Adrenal gland (tissue), 19 donors: ENCODE measurements at places on chromosomes 12 and 14.
A peak's percentile ranks its signal among the peaks of the same experiment; 100 is the strongest.

- no peak for DNase-seq
These were observed 26.2 kb upstream of the PAWR start for GRCh38 chr12:79717006-79717405.

GRCh38 chr14:59032826-59033225 is 155.6 kb upstream of the DAAM1 start:
- no peak for DNase-seq

GRCh38 chr12:5407034-5407856 is 24.7 kb upstream of the NTF3 start:
- no peak for DNase-seq

GRCh38 chr12:26524862-26525465 is 308.0 kb downstream of the ITPR2 start:
- peak; percentile 23 for DNase-seq

- peak; percentile 50 for DNase-seq
These were observed 13.6 kb upstream of the GNG2 start for GRCh38 chr14:51846631-51847488.

DNA sequence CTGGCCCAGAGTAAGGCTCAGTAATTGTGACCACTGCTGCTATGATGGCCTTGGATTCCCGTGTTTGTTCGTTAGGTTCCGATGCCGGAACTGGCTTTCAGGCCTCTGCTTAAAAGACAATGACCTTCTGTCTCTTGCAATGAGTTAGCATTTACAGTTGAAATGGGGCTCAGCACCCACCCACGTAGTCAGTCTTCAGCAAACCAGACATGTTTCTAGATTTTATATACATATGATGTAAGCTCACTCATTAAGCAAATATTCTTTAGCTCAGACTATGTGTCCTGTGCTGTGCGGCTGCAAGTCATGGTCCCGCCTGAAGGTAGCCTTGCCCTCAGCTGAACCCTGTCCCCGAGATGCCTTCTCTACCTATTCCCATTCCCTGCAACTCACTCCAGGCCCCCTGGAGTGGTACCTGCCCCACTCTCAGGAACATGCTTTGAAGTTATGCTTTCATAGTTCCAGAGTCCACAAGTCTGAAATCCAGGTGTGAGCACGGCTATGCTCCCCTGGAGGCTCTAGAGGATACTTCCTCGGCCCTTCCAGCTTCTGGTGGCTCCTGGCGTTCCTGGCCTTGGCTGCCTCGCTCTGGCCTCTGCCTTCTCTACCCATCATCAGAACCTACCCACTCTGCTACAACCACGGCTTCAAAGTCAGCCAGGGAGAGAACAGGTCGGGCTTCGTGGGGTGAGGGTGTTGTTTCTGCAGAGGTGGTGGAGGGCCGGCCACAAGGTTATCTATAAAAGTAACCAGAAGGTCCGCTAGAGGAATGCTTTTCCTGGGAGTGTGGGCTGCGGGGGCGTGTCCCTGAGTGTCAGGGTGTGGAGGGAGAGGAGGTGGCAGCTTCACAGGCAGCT is 157.8 kb downstream of the RBM19 start:
- DNase-seq = no peak

GRCh38 chr12:63302941-63303536 is 152.0 kb upstream of the AVPR1A start:
- DNase-seq = no peak

DNA sequence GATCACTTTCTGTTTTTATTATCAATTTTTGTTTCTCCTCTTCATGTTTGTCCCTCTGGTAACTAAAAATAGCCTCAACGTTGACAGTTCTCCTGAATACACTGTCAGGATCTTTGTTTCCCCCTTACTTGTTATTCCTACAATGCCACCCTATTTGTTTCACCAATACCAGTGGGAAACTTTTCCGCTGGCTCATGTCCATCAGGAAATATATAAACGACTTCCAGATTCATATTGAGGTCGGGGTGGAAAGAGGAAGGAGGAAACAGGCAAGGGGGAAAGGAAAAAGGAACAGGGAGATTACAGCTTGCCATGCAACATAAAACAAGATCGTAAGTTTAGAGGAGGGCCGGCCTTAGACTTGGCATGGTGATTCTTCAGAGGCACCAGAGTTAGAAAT is 61.7 kb downstream of the BTBD7 start:
- no peak for DNase-seq

DNA sequence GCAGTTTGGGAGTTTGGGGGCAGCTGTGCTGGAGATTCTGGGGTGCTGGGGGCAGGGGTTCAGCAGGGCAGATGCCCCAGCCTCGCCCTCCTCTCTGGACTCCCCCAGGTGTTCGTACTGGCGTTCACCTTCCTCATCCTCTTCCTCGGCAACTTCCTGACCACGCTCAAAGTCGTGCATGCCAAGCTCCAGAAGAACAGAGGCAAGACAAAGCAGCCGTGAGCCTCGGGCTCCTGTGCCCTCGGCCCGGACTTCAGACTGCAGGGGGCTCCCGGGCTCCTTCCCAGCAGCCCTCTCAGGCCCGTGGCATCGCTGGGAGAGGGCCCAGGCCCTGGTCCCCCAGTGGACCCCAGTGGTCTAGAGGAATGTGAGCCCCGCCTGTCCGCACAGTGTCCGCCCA is 18.0 kb downstream of the RHOF start:
- no peak for DNase-seq

GRCh38 chr12:76508128-76508980 is 51.2 kb downstream of the OSBPL8 start:
- DNase-seq = no peak

GRCh38 chr14:34237081-34237480 is 225.0 kb downstream of the SPTSSA start:
- DNase-seq = no peak

GRCh38 chr14:88562532-88562830 is 356 bp upstream of the ZC3H14 start:
- DNase-seq = no peak

- DNase-seq = no peak
These were observed 472.8 kb upstream of the PRICKLE1 start for GRCh38 chr12:43062201-43062895.

- no peak for DNase-seq
These were observed 6.7 kb downstream of the BTBD6 start for GRCh38 chr14:105255021-105255507.

DNA sequence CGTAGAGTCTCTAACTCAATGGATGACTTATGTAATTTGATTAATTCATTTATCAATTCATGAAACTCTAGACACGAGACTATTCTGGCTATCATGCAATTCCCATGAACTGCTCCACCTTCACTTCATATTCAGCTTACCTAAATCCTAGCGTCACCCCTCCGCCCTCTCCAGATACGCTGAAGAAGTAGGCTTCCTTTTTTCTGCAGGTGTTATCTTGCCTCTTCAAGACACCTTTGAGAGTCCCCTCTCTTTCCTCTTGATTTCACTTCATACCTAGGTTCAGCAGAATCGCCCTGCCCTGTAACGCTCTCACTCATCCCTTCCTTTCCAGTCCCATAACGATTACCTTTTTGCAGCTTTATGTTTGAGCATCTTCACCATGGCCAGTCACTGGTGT is 4.0 kb upstream of the RNASE4 start:
- DNase-seq = no peak

DNA sequence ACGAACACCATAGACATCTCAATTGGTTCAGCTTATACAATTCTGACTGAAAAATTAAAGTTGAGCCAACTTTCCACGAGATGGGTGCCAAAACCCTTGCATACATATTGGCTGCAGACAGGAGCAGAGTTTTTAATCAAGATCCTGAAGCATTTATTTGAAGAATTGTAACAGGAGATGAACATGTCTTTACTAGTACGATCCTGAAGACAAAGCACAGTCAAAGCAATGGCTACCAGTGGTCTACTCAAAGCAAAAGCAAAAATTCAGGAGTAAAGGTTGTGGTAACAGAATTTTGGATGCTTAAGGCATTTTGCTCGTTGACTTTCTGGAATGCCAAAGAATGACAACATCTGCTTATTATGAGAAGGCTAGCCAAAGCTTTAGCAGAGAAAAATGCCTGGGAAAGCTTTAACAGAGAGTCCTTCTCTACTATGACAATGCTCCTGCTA is 20.7 kb downstream of the ZDHHC17 start:
- DNase-seq = no peak

DNA sequence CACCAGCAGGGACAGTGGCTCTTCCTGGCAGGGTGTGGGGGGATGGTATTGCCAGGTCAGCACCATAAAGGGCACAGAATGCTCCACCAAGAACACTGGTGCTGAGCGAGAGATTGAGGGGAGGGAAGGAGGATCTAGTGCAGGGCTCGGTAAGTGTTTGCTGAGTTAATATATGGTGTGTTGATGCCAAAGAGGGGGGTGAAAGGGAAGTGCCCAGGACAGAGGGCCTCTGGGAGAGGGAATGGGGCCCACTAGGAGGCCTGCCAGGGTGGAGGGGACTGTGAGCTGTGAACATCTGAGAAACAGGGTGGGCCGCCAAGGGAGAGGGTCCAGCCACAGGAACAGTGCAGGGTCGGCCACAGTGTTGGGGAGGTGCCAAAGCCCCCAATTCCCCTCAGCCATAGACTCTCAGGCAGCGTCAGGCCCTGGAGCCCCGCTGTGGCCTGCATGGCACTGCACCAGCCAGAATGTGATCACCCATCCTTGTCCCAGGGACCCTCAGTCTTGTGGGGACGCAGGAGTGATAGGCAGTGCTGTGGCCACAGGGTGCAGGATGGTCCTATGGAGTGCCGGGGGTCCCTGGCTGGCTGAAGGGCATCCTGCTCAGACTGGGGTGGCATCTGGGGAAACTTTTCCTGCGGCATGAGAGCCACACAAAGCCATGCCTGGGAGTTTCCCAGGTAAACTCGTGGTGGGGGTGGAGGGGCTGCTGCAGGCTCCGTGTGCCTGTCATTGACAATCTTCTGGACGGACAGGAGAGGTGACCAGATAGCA is 11.9 kb downstream of the RIN3 start:
- no peak for DNase-seq

DNA sequence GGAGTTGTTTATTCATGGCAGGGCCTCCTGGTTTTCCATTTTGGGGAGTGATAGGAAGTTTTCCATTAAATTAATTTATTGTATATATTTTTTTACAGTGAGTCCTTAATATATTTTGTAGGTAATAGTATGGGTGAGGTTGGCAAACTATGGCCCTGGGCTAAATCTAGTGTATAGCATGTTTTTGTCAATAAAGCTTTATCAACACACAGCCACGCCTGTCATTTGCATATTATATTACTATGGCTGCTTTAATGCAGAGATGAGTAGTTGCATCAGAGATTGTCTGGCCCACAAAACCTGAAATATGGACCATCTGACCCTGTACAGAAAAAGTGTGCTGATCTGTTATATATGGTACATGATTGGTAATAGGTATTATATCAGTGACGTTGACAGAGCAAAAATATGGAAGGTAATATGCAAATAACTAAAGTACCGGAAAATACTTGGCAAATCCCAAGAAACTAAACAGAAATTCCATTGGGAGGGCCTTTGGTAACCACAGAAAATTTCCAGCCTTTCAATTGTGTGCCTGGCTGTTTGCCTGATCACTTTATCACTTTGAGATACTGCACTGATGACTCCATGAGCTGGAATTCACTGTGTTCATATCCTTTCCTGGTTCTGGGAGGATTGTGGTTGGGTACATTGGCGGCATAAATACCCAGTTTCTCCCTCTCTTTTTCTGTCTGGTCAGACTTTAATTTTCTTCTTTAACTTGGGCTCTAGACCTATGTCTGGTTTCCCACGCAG is 61.7 kb upstream of the RFLNA start:
- no peak for DNase-seq

DNA sequence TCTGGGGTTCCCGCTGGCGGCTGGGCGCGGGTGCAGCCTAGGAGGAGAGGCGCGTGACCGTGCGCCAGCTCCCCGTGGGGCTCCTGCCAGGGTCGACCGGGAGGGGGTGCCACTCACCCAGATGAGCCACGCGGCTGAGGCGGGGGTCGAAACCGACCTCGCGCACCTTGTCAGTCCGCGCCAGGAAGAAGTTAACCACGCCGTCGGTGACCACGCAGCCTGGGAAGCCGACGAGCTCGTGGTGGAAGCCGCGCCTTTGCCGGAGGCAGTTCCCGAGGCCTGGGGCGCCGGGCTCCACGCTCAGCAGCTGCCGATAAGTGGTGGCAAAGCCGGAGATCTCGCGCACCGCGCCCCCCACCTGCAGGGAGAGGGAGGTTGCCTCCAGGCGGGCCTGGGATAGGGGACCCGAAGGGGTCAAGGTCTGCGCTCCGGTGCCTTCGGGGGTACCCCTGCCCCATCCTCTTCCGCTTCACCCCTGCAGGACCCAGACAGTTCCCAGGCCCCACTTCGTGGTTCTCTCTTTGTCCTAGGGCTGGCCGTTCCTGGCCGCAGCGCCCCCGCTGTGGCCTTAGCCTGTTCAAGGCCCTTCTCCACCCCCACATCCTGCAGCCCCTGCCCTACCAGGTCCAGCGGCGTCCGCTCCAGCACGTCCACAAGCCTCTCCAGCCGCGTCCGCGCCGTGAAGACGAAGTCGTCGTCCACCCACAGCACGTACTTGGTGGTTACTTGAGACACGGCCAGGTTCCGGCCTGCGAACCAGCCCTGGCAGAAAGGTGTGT is 5.3 kb downstream of the B4GALNT1 start:
- DNase-seq = no peak

DNA sequence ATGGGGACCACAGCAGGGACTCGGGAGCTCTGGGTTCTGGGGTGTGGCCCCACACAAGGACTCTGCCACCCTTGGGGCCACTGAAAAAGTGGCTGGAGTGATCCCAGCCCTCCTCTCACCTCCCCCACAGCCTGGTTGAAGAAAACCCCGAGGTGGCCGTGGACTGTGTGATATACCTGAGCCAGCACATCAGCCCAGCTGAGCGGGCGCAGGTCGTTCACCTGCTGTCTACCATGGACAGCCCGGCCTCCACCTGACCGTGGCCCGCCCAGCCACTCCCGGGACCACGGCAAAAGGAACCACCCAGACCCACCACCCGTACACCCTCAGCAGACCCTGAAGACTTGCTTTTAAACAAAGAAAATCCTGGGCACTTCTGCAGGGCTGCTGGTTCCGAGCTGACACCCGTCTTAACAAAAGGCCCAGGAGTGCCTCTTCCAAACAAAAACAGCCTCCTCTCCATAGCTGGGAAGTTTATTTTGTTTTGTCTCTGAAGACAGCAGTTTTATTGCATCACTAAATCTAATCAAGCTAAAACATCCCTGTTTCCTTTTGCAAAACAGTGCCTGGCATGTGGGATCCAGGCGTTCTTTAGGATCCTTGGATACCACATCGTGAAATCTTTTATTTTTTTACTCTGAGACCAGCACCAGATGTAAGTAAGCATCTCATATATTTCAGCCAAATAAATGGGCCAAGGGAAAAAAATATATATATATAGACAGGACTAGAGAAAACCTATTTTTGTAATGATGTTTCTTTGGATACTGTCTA is 42.8 kb downstream of the FOXN4 start:
- no peak for DNase-seq

DNA sequence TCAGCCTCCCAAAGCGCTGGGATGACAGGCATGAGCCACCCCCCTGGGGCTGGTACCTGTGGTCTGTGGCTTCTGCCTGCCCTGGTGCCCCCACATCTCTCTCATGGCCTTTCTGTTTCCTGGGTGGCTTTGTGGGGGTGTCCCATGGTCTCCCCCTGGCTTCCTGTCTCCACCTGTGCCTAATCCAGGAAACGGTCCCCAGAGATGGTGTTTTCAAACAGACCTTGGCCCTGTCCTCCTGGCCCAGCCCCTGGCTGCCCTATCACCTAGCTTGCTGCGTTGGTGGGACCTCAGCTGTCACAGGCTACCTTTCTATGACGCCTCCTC is 18.1 kb downstream of the MEG3 start:
- DNase-seq = no peak

- no peak for DNase-seq
These were observed 246.3 kb downstream of the NUAK1 start for GRCh38 chr12:105892362-105892910.
